ENCODE measurements at places on chromosomes 11 and 22.

DNA sequence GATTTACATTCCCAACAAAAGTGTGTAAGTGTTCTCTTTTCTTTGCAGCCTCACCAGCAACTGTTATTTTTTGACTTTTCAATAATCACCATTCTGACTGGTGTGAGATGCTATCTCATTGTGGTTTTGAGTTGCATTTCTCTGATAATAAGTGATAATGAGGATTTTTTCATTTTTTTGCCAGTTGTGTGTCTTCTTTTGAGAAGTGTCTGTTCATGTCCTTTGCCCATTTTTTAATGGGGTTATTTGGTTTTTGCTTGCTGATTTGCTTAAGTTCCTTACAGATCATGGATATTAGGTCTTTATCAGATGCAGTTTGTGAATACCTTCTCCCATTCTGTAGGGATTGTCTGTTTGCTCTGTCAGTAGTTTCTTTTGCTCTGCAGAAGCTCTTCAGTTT is 107.7 kb downstream of the EHF start:
- no peak for DNase-seq

DNA sequence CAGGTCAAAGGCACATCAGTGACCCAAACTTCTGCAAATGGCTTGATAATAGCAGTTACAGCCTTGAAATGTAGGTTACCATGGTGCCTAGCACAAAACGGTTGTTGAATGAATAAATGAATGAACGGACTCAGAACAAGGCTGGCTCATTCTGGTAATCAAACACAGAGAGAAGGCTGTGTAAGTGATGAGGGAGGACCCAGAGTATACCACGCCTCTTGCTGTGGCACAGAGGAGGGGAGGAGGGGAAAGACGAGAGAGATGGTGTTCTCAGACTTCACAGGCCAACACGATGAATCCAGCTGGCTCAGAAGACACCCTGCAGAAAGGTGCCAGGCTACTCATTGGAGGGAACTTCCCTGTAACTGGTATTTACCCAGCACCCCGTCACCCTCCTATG is 38.3 kb downstream of the PC start:
- DNase-seq: no peak

DNA sequence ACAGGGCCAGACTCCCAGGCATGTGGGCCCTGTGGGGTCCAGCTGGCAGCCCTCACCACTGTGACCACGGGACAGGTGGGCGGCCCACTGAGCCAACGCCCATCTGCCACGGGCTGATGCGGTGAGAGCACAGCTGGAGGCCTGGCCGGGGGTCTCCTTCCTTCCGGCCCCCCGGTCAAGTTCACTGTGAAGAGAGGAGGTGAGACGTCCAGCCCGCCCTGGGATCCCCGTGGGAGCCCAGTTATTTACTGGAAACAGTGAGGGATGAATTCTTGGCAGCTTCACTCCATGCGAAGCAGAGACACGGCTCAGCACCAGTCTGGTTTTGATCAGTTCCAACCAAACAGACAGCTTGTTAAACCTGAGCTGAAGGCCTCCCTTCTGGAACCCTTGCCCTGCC is 38.7 kb downstream of the WNT11 start:
- DNase-seq: no peak

GRCh38 chr22:46941968-46942798 is 179.7 kb downstream of the TBC1D22A start:
- no peak for DNase-seq

DNA sequence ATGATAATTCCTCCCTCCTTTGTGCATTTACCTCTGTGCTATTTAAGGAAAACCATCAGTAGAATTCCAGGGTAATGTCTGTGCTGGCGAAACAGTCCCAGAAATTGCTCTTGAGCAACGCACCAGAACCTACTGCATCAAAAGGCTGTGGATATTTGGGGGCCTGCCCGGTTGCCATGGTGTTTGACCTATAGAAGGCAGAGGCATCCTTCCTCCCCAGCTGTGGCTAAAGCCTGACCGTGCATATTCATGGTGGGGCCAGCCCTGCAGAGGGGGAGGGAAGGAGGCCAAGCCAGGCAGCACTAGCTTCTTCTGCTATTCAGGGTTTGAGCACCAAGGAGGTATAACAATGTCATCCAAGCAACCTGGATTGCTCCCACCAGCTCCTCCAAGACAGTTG is 215.0 kb upstream of the E2F8 start:
- no peak for DNase-seq

DNA sequence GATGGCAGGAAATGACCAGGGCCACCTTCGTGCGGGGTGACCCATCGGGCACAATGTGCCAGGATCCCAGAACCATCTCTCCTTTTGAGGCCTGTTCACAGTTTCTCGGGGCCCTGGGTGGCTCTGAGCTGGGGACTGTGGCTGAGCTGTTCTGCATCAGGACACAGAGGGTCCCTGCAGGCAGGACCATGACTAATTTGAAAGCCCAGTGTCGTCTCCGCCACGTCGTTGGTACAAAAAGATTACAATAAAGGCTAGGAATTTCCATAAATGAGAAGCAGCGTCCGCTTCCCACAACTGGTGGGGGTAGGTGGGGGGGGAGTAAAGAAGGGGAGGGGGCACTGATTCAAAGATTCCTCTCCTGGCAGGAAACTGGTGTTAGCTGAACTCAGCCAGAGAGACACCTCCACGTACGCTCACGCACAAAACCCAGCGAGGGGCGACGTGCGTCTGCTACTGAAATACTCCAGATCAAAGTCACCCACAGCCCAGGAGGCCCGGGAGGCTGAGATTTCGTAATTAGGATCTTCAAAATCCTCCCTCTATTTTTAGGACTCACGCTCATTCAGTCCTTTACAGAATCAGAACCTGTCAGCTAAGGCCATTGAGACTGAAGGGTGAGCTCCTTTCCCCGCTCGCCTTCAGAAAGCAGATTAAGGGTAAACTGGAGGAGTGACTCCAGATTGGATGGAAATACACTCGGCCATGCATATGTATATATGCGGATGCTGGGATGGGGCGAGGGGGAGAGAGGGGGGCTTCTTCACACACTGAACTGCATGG is 11.0 kb downstream of the MN1 start:
- DNase-seq: no peak
